Heart right ventricle (tissue), 16 donors: ENCODE measurements at places on chromosomes 1 and 21.

- peak overlapping the region; percentile 81 for H3K4me3 ChIP-seq
- no peaks in the 10 kb centered on the region for H3K27me3 ChIP-seq
- peaks cover 30% of the 10 kb centered on the region for H3K36me3 ChIP-seq
- H3K27ac ChIP-seq: peak overlapping the region; percentile 78
- H3K4me1 ChIP-seq: peaks cover 25% of the 10 kb centered on the region
Observed at GRCh38 chr1:117060441-117061317, 553 bp downstream of the TTF2 start.

DNA sequence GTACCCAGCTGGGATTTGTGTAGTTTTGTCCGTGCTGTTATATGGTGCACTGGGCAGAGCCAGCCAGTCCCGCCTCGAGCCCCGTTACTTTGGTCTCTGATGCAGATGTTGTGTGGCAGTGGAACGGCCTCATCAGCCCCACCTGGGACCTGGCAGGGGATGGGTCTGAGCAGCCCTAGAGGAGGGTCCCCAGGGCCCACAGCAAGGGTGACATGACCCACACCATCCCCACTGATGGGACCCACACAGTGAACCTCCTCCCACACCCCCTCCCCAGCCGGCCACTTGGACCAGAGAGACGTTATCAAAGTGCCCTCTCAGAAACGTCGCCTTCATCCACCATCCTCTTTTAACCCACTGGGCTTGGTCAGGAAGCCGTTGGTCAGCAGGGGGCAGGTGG, 42.0 kb upstream of the PCBP3 start:
- no peak overlapping the region for H3K27ac ChIP-seq
- peaks cover 24% of the 10 kb centered on the region for H3K27me3 ChIP-seq
- no peaks in the 10 kb centered on the region for H3K36me3 ChIP-seq
- no peak for DNase-seq

- H3K27me3 ChIP-seq: no peaks in the 10 kb centered on the region
- peaks cover 10% of the 10 kb centered on the region for H3K4me1 ChIP-seq
- DNase-seq: no peak
- no peaks in the 10 kb centered on the region for H3K36me3 ChIP-seq
Observed at GRCh38 chr1:77540501-77541161, 141.8 kb downstream of the ZZZ3 start.

- no peak for DNase-seq
- H3K4me3 ChIP-seq: no peak overlapping the region
- no peaks in the 10 kb centered on the region for H3K27me3 ChIP-seq
- no peak overlapping the region for H3K27ac ChIP-seq
- H3K36me3 ChIP-seq: no peaks in the 10 kb centered on the region
Observed at GRCh38 chr1:20147846-20148570, 8.9 kb downstream of the PLA2G2F start.

- no peak overlapping the region for H3K4me3 ChIP-seq
- H3K27me3 ChIP-seq: no peaks in the 10 kb centered on the region
- H3K36me3 ChIP-seq: no peaks in the 10 kb centered on the region
- no peak overlapping the region for H3K27ac ChIP-seq
Observed at GRCh38 chr1:3148171-3148570, 79.2 kb downstream of the PRDM16 start.

- H3K27me3 ChIP-seq: no peaks in the 10 kb centered on the region
- no peak overlapping the region for H3K27ac ChIP-seq
- DNase-seq: no peak
- H3K4me1 ChIP-seq: no peaks in the 10 kb centered on the region
Observed at GRCh38 chr1:40064797-40065499, 24.4 kb downstream of the CAP1 start.

DNA sequence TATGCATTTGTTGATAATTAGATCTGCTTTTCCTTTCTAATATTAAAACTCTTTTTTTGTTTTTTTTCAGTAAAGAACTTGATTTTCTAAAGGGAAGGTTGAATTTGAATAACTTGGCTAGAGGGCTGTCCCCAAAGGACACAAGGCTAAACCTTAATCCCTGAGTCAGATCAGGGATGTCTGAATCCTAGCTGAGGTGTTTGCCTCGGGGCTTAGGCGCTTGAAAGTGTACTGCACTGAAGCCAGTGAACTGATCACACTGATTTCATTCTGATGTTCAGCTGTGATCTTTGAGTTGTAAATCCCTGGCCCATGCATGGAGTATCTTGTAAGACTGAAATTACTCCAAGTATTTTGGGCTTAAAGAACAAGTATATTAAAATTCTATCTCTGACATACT, 42.8 kb downstream of the MTR start:
- no peaks in the 10 kb centered on the region for H3K4me1 ChIP-seq
- H3K27ac ChIP-seq: no peak overlapping the region
- no peaks in the 10 kb centered on the region for H3K27me3 ChIP-seq
- peaks cover 99% of the 10 kb centered on the region for H3K36me3 ChIP-seq

- no peak overlapping the region for H3K27ac ChIP-seq
- H3K4me3 ChIP-seq: no peak overlapping the region
- H3K36me3 ChIP-seq: no peaks in the 10 kb centered on the region
- peaks cover 16% of the 10 kb centered on the region for H3K4me1 ChIP-seq
- DNase-seq: no peak
Observed at GRCh38 chr1:224378855-224379631, 22.4 kb downstream of the CNIH4 start.

DNA sequence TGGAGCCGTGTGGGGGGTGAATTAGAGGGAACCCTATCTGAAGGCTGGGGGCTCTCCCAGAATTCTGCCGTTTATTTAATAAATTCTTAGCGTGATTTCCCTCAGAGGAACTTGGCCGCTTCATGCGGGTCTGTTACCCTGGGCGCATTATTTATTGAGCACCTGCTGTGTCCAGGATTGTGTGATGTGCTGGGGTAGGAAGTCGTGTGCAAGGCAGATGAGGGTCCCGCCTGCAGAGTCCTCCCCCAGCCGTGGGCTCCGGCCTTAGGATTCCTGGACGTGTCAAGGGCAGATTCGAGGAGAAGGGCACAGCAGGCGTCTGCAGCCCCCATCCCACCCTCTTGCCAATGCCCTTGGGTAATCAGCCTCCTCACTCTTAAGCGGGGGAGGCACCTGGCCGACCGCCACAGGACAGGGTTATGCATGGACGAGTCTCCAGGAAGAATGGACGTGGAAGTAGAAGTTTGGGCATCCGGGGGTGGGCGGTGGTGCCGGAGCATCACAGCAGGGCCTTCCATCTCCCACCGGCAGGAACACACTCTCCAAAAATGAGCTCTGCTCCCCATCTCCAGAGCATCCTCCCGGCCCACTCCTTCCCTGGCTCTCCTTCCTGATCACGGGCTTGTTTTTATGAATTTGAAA, 233.3 kb upstream of the C1orf174 start:
- H3K27me3 ChIP-seq: no peaks in the 10 kb centered on the region
- no peaks in the 10 kb centered on the region for H3K36me3 ChIP-seq
- H3K27ac ChIP-seq: no peak overlapping the region
- H3K4me3 ChIP-seq: no peak overlapping the region

DNA sequence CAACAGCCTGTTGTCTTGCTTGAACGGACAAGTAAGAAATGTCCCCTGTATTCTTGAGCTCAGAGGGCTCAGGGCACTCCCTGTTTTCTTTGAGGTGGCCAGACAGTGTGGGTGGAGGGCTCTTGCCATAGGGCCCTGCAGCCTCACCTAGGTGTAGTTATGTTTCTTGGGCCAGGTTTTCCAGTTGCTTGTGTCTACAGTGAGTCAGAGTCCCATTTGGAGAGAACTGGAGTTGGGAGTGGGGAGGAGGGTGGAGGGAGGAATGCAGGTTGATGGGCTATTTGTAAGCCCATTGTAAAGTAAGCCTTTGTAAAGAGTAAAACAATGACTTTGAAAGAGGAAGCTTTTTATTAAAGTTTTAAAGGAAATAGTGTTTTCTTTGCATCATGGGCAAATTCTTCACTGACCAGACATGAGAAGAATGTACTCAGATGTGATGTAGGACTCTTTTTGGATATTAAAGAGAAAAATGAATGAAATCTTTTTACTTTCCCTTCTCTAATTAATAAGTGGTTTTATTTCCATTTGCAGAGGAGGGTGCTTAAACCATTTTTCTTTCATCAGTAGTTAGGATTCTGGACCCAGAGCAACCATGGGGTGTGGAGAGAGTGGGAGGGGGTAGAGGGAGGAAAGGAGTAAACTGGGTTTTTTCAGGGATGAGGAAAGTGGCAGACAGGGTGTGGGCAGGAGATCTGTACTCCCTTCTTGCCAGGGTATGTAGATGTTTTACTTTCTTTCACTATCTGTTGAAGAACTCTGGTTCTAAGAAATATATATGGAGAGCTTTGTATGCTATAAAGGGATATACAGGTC, 45.1 kb upstream of the MACF1 start:
- H3K27ac ChIP-seq: no peak overlapping the region
- no peaks in the 10 kb centered on the region for H3K36me3 ChIP-seq
- H3K4me1 ChIP-seq: peaks cover 52% of the 10 kb centered on the region
- DNase-seq: no peak
- no peak overlapping the region for H3K4me3 ChIP-seq

- H3K27me3 ChIP-seq: no peaks in the 10 kb centered on the region
- H3K27ac ChIP-seq: no peak overlapping the region
- no peak overlapping the region for H3K4me3 ChIP-seq
- DNase-seq: no peak
- H3K4me1 ChIP-seq: no peaks in the 10 kb centered on the region
Observed at GRCh38 chr1:167542109-167543032, 11.2 kb downstream of the CREG1 start.

GRCh38 chr1:58883888-58884482, 100.1 kb upstream of the JUN start:
- no peaks in the 10 kb centered on the region for H3K36me3 ChIP-seq
- H3K4me3 ChIP-seq: no peak overlapping the region
- no peaks in the 10 kb centered on the region for H3K27me3 ChIP-seq
- H3K4me1 ChIP-seq: peaks cover 54% of the 10 kb centered on the region
- no peak for DNase-seq
- peak overlapping the region; percentile 77 for H3K27ac ChIP-seq

DNA sequence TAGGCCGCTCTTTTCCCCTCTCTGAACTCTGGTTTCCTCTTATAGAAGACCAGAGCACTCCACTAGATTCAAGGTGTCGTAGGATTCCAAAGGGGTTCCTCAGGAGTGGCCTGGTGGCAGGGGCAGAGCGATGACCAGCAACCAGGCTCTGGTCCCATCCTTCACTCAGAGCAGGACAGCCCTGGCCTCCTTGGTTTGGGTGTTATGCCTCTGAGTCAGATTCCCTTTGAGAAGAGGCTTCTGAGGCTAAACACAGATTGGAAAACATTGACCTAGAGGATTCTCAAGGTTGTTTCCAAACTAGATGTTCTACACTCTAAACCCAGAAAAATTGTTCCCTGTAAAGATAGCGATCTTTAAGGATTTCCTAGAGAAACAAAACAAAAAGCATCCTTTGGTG, 49.8 kb upstream of the IKBKE start:
- peaks cover 4% of the 10 kb centered on the region for H3K36me3 ChIP-seq
- no peak for DNase-seq
- H3K27me3 ChIP-seq: no peaks in the 10 kb centered on the region
- no peak overlapping the region for H3K27ac ChIP-seq
- peaks cover 5% of the 10 kb centered on the region for H3K4me1 ChIP-seq

DNA sequence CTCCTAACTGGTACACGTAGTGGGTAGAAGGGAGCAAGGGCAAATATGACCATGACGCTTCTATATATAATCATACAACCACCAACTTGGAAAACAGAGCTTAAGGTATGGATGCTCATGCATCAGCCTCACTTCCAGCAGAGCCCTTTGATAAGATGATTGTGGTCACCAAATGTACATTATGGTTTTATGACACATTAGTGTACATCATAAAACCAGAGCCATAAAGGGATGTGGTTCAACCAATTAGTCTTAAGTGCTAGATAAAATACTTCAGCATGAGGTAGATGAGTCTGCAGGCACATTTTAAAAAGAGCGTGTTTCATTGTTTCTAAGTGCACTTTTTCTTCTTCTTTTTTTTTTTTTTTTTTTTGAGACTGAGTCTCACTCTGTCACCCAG, 43.7 kb downstream of the NIBAN1 start:
- no peaks in the 10 kb centered on the region for H3K27me3 ChIP-seq
- H3K4me3 ChIP-seq: no peak overlapping the region
- peaks cover 60% of the 10 kb centered on the region for H3K4me1 ChIP-seq

DNA sequence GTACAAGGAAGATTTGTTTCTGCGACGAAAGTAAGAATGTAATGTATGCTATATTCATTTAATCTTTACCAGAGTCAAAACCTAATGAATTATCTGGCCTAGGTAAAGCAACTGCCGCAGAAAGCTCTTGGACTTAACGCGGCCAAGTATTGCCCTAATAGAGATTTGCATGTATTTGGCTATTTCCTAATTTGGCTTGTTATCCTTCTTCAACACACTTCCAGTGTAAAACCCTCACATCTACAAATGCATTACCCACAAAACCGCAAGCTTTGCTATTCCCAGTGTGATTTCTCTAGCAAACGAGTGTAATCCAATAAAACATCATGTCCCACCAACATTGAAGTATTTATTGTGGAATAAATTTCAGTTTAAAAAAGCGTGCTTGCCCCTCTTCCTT, 123.8 kb upstream of the LMO4 start:
- no peak overlapping the region for H3K4me3 ChIP-seq
- DNase-seq: no peak
- H3K36me3 ChIP-seq: no peaks in the 10 kb centered on the region
- peaks cover 7% of the 10 kb centered on the region for H3K27me3 ChIP-seq

- no peak overlapping the region for H3K27ac ChIP-seq
- H3K4me1 ChIP-seq: no peaks in the 10 kb centered on the region
- no peak for DNase-seq
- H3K4me3 ChIP-seq: no peak overlapping the region
Observed at GRCh38 chr1:186987769-186988168, 159.0 kb downstream of the PLA2G4A start.

- H3K27ac ChIP-seq: no peak overlapping the region
- H3K4me3 ChIP-seq: no peak overlapping the region
- peaks cover 11% of the 10 kb centered on the region for H3K27me3 ChIP-seq
- no peak for DNase-seq
- peaks cover 31% of the 10 kb centered on the region for H3K4me1 ChIP-seq
- H3K36me3 ChIP-seq: no peaks in the 10 kb centered on the region
Observed at GRCh38 chr1:17887661-17888371, 132.7 kb downstream of the ACTL8 start.

- no peaks in the 10 kb centered on the region for H3K27me3 ChIP-seq
- peak overlapping the region; percentile 72 for H3K27ac ChIP-seq
- no peaks in the 10 kb centered on the region for H3K36me3 ChIP-seq
- H3K4me1 ChIP-seq: peaks cover 98% of the 10 kb centered on the region
- peak overlapping the region; percentile 27 for H3K4me3 ChIP-seq
Observed at GRCh38 chr1:54335755-54336108, 70.5 kb downstream of the SSBP3 start.

- H3K36me3 ChIP-seq: no peaks in the 10 kb centered on the region
- H3K27me3 ChIP-seq: peaks cover 9% of the 10 kb centered on the region
- H3K27ac ChIP-seq: no peak overlapping the region
- no peak for DNase-seq
- no peak overlapping the region for H3K4me3 ChIP-seq
Observed at GRCh38 chr1:202063093-202063492, 52.7 kb downstream of the ELF3 start.
